ENCODE measurements at places on chromosomes 3 and 15.
A peak's percentile ranks its signal among the peaks of the same experiment; 100 is the strongest.

DNA sequence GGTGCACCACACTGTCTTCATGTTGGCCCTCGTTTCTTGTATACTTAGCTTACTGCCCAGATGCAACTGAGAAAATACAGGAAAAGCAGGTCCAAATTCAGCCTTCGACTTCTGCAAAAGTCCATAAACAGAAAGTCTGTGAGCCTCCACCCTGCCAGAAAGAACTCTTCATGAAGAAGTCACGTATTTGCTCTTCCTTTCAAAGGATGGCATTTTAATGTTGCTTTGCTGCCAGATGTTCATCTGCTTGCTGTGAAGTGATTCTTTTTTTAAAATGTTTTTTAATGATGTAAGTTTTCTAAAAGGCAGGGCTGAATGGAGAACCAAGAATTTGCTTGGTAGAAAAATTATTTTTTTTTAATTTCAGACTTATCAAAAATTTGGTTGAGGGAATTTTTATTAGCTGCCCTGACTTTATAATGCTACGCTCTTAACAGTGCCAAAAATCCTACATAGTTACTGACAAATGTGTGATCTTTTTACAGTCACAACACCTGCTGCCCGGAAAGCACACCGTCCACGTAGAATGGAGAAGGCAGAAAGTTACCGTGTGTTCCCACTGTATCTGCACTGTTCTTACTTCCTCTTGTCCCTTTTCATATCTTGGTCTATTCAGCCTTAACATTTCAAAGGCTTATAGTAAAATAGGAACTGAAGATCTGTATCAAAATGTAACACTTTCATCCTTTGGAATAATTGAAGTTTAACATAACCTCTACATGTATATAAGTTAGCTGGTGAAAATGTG, 136.3 kb downstream of the LRRC28 start:
- no peak for DNase-seq

DNA sequence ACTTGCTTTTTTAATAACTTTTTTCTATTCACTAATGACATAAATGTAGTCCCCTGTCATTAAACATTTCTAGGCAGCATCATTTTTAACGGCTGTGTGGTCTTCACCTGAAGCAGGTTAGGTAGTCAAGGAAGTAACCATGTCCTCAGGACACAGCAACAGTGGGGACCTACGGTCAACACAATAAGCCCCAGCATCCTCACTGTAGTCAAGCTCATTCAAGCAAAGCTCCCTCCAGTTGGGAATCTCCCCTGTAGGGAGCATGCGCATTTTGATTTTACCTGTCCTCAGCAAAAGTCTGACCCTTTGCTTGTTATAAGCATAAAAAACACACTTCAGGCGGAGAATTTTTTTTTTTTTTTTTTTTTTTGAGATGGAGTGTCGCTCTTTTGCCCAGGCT, 151.4 kb downstream of the SHQ1 start:
- DNase-seq: no peak

- DNase-seq: no peak
These were observed 249.9 kb upstream of the LRTM1 start for GRCh38 chr3:55177749-55178148.

GRCh38 chr3:71510510-71510909, 73.0 kb downstream of the FOXP1 start:
- DNase-seq: no peak

DNA sequence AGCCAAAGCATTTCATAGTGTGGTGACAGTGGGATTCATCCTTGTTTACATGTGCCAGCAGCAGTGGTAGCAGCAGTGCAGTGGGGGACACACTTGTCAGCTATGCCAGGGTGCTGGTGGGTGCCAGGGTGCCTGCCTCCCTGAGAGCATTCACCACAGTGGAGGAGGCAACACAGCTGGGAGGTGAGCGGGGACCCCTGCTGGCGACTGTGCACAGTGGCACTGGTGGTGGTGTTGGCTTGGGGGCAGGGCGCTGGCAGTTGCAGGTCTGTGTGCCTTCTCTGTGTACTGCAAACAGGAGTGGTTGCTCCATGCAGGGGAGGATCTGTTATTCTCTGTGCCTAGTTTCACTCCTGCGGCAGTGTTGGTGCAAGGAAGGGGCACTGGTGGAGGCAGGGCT, 41.2 kb downstream of the CEP63 start:
- DNase-seq: no peak

DNA sequence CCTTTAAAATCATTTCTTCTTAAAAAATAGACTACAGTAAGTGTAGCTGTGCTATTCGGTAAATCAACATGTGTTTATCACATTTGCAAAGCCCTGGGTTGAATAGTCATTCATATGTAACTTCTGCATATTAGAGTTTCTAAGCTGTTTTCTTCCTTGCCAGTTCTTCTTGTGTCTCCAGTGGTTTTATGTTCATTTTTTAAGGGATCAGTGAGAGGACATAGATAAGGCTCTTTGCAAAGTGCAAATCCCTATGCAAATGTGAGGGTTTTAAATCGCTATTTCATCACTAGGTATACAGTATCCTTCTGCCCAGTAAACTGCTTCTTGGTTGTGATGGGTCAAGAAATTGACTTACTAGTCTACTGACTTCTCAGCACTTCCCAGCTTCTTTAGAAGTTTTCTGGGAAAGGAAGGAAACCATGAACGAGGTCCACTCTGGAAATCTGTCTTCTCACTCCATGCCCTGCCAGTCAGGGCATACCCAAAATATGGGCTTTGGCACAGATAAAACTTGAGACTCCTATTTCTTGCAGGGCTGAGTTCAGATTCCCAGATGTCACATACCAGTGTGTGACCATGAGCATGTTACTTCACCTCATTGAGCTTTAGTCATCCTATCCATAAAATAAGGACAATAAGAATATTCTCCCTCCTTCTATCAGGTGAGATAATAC, 38.8 kb upstream of the ADAMTS9 start:
- DNase-seq: no peak

DNA sequence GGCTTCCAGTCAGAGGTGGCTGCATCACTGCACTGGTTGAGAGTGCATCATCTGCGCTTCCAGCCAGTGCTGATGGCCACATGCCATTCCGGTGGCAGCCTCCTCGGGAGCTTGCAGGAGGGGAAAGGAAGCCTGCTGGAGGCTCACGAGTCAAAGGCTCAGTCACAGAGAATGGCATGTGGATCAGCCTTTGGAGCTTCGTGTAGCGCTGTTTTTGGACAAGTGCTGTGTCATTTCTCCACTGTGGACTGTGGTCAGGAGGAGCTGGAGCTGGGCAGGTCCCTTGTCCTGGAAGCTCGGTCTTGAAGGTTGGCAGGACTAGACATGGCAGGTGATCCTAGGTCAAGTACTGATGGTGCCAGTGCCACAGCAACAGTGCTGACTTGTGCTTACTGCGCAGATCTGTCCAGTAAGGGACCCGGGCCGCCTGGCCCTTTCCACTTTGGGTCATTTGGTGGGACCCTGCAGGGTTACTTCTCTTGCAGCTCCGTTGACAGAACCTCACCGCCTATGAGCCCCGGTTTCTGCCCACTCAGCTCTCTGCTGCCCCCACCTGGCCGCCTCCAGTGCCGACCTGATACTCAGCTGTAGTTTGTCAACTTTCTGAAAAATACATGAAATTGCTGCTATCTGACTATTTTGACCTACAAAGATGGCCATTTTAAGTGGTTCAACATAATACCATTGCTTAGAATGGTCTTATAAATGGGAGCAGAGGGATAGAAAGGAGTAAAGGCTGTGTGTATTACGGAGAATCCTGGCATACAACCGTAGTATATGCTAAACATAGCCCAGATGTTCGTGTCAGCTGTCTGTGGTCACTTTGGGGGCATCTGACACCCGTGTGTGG, 27.6 kb upstream of the TRPM1 start:
- DNase-seq: peak; percentile 75

DNA sequence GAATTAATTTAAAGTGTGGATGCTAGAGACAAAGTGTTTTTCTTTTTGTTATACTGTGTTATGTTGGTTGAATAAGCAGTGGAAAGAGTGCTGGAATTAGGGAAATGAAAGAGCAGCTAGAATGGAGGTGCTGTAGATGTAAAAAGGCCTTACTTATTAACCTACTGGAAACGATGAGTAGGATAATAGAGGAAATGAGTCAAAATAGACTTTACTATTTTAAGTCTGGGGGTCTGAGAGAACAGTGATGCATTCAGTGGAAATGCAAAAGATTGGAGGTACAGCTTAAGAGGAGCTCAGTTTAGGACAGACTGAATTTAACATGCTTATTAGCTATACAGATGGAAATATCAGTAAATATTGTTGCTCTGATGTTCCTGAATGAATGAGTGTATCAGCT, 674.0 kb downstream of the OTOL1 start:
- no peak for DNase-seq

- no peak for DNase-seq
These were observed 151.7 kb upstream of the IQSEC1 start for GRCh38 chr3:13224967-13225366.

- no peak for DNase-seq
These were observed 27.5 kb downstream of the MASP1 start for GRCh38 chr3:187264021-187264420.

DNA sequence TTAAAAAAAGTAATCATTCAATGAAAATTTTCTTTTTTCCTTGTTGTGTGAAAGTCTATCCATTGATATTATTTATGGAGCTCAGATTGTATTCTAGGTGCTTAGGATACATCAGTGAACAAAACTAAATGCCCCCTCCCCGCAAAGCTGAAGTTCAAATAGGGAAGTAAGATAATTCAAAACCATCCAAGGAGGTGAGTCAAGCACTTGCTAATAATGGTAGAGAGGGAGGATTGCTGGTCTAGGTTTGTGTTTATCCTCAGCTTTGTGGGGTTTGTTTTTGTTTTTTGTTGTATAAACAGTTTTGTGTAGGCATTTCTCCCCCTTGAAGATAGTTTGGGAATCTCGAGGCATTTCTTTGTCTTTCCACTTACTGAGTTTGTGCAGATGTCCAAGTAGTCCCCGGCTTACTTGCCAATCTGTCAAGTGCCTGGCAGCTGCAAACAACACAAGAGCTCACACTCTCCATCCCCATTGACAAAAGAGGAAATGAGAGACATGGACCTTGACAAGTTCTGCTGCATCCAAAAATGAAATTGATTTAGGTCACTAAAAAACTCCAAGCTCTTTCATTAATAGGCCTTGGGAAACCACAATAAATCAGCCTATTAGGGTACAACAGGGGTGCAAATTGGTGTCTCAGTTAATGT, 575.8 kb upstream of the TBL1XR1 start:
- DNase-seq: no peak

- DNase-seq: no peak
These were observed 125.0 kb downstream of the ZNF280D start for GRCh38 chr15:56608140-56608778.
